ENCODE measurements at places on chromosomes 5 and 9. TPM values are rescaled to one million over a fixed set of nuclear protein-coding genes. Genes with fewer than 3 reads are reported as not detected.

- no peak for DNase-seq
Observed at GRCh38 chr9:110282018-110282738, 25.9 kb upstream of the TXN start.

DNA sequence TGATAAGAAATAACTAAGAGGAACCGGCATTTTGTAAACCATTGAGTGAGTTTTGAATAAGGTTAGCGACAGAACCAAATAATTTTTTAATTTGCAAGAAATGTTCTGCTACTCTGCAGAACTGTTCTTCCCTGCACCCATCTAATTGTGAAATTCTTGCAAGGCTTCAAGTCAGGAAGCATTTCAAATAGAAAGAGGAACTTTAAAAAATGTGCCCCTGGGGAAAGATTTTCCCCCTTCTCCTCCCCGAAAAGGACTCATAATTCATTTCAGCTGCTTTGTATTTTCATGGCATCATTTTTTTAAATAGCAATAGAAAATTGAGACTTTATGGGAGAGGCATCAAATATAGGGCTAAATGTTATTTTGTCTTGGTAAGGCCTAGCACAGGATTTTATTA, 180.9 kb upstream of the ANKRD55 start:
- DNase-seq, result no peak

GRCh38 chr5:167305591-167306213, 985.7 kb upstream of the WWC1 start:
- no peak for DNase-seq

DNA sequence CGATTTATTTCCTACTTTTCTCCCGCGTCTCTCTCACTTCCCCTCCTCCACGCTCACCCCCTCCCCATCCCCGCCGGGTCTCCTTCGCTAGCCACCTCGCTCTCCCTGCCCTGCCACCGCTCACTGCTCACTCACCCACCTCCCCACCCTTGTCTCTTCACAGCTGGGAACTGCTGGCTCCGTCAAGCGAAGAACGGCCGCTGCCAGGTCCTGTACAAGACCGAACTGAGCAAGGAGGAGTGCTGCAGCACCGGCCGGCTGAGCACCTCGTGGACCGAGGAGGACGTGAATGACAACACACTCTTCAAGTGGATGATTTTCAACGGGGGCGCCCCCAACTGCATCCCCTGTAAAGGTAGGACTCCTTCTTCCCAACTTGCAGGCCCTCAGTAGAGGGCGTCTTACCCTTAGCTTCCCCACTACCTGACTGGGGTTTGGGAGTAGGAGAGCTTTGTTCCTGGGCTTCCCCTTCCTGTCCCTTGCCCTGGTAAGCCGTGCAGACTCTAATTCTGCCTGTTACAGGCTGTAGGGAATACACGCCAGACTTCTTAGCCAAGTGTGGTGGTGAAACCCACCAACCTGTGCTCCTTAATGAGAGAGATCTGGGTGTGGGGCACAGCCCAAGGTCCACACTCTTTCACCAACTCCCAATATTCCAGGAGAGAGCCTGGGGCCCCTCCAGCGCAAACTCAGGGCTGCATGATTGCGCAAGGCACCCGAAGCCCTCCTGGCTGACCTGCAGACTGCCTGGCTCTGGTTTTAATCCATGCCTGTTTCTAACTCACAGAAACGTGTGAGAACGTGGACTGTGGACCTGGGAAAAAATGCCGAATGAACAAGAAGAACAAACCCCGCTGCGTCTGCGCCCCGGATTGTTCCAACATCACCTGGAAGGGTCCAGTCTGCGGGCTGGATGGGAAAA, 2.5 kb downstream of the FST start:
- DNase-seq, result peak; percentile 84

DNA sequence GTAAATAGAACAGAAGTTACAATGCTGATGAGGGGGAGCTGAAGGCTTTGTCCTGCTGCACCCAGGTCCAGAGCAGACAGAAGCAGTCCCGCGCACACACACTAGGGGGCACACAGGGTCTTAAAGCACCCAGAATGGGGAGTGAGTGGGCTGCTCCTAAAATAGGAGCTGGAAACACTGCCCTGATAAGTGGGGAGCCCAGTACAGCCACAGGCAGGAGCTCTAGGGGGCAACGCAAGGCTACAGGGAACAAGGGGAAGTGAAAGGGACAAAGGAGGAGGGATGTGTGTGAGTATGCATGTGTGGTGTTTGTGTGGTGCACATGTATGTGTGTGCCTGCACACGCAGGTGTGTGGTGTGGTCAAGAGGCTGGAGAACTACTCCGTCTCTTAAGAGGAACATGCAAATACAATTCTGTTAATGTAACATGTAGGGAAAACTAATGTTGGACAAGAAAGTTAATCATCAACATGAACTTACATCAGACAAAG, 191.5 kb downstream of the ROR2 start:
- DNase-seq, result peak; percentile 94

DNA sequence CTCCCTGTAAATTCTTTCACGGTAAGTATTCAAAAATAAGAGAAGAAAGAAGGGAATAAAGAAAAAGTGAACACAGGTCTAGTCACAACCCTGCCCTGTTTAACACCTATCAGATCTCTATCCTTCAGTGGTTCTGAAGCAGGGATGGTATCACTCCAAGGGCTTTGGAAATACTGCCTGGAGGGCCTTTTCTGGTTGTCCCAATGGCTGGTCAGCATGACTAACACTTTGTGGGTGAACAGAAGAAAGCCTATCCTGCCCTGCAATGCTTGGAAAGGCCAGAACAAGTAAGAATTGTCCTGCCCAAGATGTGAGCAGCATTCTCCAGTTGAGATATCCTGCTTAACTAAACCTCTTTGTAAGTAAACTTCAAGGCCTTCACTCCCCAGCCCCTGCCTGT, 124.9 kb downstream of the TMEM167A start:
- no peak for DNase-seq

DNA sequence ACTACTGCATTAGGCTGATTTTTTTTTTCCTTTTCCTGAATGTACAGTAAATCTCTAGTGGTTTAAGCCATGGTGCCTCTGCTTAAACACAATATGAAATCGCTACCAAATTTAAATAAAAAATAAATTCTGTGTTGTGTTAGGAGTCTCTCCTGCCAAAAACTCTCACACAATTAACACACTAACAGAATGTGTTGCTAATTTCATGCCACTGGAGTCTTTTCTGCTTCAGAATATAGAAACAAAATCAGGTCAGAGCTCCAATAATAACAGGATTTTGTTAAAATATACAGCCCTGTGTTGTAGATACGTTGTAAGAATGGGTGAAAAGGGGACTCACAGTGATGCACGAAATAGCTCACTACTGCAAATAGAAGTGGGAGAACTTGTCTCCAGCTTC, 398.8 kb downstream of the ZSWIM6 start:
- no peak for DNase-seq

GRCh38 chr5:73793911-73794310, 167.9 kb downstream of the ARHGEF28 start:
- no peak for DNase-seq

DNA sequence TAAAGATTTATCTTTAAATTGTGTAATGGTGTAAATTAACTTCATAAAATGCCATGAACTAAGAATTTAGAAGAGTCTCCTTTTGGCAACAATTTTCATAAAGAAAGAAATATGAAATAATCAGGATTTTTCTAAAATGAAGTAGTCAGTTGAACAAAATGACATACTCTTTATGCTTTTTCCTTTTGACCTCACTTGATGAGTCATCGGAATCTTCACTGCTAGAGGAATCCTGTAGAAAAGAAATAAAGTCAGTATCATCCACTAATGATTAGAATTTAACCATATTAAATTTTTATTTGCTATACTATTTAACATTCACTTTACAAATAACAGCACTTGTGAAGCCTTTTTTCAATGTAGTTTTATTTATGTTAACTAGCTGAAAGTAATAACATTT, 26.1 kb downstream of the CHD1 start:
- DNase-seq, result no peak

GRCh38 chr5:4906786-4907185, 233.3 kb upstream of the ADAMTS16 start:
- DNase-seq, result no peak

DNA sequence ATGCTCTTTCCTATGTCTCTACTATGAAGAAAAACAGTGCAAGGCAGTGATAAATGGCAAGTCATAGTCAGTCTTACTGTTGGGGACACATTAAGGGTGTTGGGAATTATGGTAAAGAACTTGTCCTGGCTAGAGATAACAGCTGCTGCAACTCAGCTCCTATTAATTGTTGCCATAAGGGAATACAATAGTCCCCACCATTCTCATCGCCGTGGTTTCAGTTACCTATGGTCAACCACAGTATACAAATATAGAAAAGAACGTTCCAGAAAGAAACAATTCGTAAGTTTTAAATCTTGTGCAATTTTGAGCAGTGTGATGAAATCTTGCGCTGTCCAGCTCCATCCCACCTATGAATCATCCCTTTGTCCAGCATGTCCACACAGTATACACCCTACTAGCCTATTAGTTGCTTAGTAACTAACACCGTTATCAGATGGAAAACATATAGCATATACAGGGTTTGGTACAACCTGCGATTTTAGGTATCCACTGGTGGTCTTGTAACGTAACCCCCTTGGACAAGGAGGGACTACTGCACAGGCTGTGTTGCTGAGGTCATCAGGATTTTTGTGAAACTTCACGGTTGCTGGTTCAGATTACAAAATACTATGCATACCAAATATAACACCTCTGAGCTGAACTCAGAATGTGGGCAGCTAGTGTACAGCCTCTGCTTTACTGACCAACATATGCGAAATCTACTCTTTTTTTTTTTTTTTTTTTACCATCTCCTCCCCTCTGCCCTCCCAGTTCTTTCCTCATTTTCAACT, 53.5 kb downstream of the ZFR start:
- no peak for DNase-seq

DNA sequence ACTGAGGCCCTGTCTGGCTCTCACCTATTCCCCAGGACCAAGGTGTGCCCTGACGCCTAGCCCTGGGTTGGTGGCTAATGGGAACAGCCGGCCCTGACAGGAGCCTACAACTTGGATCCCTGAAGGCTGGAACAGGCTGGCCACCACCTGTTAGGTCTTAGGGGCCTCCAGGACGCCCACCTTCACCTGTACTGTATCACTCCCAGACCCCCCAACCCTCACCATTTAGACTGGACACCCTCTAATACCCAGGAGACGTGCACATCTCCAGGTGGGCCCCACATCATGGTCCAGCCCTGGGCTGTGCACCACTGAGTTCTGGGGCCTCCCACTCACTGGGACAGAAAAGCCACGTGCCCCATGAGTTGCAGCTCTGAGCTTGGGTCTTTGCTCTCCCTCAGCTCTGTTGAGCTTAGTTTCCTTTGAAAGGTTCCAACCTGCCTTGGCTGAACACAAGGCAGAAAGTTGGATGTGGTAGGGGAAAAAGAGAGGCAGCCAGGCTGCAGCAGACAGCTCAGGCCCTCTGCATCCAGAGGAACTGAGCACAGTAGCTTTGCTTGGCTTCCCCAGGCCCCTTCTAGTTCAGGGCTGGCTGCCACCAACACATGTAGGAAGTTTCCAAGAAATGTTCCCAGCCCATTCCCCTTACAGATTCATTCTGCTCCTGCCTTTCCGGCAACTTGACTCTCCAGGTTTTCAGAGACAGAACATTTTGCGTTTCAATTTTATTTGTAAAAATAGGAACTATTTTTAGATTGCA, 116.8 kb upstream of the TBC1D2 start:
- DNase-seq, result no peak

DNA sequence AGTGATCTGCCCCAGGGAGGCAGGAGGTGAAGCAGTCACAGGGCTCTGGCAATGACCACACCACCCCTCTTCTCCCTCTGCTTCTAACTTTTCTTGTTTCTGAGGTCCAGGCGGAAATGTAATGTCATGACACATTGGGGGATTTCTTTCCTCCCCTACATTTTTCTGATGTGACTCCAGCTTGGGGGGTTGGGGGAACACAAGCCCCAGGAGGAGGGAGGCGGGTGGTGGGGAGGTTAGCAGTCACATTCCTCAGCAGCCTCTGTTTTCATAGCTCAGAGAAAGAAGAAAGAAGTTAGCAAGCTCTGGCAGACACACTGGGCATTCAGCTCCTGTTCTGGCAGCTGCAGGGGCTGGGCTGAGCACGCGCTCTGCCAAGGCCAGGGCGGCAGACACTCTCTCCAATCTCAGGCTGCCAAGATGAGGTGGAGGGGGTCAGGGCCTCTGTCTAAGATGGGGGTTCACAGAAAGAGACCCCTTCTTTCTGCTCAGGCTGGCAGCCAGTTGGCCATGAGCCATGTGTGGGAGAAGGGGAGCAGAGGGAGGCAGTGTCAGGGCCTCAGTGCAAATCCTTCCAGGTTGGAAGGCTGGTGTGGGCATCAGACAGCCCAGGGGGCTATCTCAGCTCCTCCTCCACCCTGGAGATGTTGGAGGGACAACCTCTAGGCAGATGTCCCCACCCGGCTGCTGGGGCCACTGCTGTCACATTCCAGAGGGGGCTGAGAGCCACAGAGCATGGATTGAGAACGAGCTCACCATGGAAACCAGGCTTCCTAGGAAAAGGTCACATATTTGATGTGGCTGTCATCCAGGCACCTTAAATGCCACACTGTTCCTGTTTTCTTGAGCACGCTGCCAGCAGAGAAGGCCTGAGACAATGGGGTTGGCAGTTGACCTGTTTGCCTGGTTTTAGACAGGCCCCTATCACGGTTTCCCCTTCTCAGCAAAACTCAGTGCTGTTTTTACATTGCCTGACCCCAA, 20.1 kb upstream of the PFDN1 start:
- peak; percentile 88 for DNase-seq

DNA sequence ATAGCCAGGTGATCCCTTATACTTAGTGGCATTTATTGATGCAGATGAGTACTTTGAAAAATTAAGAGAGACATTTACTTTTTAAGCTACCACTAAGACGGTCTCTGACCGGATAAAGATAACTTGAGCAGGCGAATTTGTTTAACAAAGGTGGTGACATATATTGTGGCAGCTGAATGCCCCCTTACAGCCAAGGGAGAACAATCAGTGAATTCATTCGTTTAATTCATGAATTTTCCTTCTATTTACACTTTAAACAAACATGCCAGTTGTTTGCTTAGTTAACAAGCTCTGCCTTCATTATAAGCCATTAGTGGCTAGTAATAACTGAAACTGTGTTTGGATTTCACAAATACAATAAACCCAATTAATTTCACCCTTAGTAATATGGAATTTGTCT, 187.1 kb downstream of the AOPEP start:
- peak; percentile 24 for DNase-seq

DNA sequence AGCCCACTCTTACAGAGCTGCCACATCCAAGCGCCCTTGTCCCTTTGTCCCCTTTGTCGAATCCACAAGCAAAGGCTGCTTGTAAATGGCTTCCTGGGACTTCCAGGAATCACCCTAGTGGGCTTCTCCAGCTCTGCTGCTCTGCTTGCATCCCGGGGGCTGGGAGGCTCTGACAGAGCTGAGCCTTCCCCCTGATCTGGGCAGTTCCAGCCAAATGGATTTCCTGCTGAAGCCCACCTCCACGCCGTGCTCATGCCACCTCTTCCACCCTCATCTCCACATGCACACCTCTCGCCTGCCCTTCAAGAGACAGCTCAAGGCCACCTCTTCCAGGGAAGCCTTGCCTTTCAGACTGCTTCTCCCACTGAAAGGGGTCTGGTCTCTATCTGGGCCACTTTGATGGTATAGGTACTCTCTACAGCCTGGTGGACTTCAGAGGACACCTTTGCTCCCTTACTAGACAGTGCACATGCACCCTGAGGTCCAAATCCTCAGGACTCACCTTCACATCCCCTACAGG, 106.2 kb downstream of the LHFPL2 start:
- peak; percentile 54 for DNase-seq

GPR151 gene
- total RNA-seq, result 5.1 TPM

SLC34A3 gene
- 0.15 TPM for total RNA-seq

TAF11L10 gene
- not detected for total RNA-seq

SMIM33 gene
- not detected for total RNA-seq

PCA3 gene
- total RNA-seq, result not detected

IFNK gene
- total RNA-seq, result not detected

Measured in endodermal cell (in vitro differentiated cells).